ENCODE measurements at places on chromosomes 4 and X.

GRCh38 chrX:138865093-138865649 is 153.7 kb upstream of the FGF13 start:
- DNase-seq = no peak

- DNase-seq = no peak
Observed at GRCh38 chrX:35819241-35819640, 21.1 kb downstream of the MAGEB16 start.

GRCh38 chr4:128338634-128339355 is 51.2 kb upstream of the PGRMC2 start:
- no peak for DNase-seq

- DNase-seq = no peak
Observed at GRCh38 chrX:103758555-103758954, 18.1 kb upstream of the PLP1 start.

DNA sequence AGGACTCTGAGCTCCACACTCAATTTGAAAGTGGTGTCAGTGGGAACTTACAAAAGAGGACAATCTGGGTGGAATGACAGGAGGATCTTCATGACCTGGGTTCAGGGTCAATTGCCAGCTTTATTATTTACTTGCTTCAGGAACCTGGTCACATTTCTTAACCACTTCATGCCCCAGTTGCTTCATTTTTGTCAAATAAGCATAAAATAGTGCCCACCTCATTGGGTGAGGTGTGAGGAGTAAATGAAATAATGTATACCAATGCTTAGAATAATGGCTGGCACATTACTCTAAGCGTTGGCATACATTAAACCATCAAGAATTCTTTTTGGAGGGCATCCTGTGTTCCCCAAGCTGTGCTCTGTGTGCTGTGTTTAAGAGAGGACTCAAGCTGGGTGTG is 19.4 kb downstream of the VGLL1 start:
- DNase-seq = no peak

DNA sequence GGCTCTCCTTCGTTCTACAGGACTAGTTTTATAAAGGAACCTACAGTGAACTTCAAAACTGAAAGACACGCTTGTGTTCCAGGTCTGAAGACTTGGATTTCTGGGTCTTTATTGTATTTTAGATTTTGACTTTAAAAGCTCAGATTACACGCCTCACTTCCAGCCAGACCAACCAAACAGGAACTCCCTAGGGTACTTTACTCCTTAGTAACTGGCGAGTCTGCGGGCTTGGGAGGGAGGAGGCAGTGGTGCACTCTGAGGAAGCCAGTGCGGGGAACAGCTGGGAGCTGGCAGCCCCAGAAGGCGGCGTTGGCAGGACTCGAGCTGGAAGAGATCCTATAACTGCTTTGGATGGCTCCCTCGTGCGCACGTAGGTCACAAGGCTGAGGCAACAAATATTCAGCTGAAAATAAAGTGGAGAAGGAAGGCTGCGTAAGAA is 391 bp upstream of the PHKA1 start:
- DNase-seq = no peak

DNA sequence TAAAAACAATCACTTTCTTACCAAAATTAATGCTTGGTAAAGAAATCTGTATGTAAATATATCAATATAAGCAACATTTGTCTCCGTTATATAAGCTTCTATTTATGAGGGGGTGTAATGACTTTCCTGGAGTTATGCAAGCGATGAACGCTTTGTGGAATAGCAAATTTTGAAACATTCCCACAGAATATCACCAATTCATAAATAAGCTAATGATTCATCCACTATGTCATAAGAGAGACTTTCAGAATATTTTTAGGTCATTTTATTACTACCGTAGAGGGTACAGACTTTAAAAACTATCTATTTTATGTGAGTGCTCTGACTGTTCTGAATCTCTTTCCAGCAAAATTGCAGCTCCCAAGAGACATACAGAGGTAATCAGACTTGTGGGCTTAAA is 179.5 kb upstream of the FTHL17 start:
- no peak for DNase-seq

DNA sequence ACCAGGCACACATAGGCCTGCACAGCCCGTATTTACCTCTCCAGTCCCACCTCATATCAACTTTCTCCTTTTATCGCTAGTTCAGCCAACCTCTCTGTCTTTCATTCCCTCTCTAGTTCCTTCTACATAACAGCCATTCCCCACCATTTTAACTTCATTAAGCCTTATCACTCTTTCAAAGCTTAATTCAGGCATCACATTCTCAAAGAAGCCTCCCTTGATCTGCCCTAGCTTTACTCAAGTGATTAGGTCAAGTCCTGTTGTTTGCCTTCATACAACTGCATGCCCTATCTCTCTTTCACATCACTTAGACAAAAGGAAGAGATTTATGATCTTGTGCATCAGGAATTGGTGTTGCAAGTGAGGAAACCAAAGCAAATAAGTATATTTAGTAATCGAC is 74.2 kb downstream of the ALPK1 start:
- no peak for DNase-seq

DNA sequence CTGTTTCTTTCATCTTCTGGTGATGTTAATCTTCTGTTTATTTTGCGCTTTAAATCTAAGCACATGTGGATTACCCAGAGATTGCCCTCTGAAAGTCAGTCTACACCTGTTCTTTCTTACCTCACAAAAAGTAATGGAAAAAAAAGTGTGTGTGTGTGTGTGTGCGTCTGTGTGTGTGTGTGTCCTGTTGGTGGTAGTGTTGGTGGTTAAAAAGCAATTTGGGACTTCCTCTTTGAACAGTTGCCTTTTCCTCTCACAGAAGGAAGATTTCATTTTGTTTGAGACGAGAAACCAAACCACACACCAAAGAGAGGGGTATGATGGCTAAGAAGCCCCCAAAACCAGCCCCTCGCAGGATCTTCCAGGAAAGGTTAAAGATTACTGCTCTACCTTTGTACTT is at the start of gene STAP1:
STAP1 (plus strand) TSS at position 235 of the 400 bp plus-strand sequence; CDS start at position 318, 83 bp downstream.
- peak; percentile 63 for DNase-seq

DNA sequence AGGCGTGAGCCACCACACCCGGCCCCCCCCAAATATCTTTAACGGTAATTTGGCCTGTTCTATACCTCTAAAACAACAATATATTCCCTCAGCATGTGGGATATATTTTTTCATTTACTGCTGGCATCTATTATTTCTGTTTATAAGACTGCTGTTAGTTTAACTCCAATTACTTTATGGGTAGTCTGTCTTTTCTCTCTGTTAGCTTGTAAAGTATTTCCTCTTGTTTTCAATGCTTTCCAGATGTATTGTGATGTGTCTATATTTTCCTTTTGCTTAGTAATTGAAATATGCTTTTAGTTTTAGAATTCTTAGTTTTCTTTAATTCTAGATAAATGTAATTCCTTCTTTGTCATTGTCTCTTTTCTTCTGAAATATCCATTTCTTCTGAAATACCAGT is 445.8 kb downstream of the ANKRD50 start:
- no peak for DNase-seq

GRCh38 chr4:3393171-3393570 is 48.6 kb upstream of the HGFAC start:
- DNase-seq = no peak

DNA sequence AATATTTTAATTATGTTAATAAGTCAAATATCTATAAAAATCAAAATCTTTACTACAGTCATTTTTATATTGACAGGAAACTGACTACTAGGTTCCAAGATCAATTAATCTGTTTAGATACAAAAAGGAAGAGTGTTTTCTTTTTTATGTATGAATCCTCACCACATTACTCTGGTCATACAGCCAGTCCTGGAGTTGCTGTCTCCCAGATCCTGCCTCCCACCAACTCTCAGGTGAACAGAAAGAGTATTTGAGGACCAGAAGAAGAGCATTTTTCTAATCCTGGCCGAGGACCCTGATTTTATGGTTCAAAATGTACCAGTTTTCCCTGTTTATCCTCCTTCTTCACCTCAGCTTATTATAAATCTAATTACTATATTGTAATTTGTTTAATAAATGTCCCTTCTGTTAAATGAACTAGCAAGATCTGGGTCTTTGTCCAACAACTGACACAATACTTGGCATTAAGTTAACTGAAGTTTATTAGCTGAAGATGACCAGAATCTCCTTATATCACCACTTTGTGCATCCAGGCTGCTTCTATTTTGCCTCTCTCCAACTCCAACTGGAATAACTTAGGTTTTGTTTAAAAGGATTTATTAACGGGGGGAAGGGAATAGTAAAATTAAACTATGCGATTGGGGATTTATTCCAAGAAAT is 224.4 kb upstream of the PCDH7 start:
- DNase-seq = no peak

GRCh38 chrX:17939724-17940123 is 78.6 kb upstream of the RAI2 start:
- DNase-seq = no peak

GRCh38 chr4:84502955-84503373 is 3.9 kb upstream of the NKX6-1 start:
- DNase-seq = no peak

DNA sequence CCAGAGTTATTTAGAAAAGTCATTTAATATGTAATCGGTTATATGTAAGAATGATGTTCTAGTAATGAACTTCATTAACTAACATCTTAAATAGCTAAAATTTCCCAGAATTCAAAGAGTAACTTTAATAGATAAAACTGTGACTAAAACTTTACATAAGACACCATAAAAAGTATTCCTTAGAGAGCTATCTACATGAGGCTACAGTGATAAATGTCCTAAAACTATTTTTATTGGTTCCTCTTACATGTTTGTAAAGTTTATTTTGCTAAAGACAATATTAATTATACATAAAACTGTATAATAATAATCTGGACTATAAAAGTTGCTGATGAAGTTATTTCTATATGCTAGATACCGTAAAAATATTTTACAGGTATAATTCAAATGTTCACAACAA is 897.7 kb upstream of the EPHA5 start:
- no peak for DNase-seq

DNA sequence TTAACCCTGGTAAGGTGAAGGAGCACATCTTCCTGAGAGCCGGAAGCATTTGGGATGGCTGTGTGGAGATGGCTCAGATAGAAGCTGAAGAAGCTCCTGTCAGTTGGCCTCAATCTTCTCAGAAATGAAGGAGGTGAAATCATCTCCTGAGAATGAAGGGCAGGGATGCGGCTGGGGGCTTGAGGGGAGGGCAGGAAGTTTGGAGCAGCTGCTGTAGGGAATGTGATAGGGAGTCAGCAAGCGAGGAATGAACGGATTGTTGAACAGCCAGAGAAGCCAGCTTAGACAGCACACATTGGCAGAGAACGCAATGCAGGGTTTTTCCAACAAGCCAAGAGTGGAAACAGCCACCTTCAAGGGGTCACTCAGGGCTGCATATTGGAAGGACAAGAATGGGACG is 10.0 kb downstream of the KCNE5 start:
- no peak for DNase-seq

DNA sequence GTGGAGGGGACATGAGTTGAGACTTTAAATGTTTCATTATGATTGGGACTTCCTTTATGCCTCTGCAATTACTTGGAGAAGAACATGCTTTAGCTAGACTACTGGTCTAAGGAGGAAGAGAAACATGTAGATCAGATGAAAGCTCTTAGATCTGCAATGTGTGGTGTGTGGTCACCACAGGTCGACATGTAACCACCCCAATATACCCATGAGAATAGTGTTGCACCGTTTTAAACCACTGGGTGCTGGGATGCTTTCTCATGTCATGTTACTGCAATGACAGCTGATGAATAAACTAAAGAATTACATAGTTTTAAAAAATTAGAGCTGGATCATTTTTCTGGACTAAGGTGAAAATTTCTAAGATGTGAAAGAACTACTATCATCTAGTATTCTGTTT is 1039.7 kb downstream of the RAPGEF2 start:
- no peak for DNase-seq

GRCh38 chrX:107818900-107819521 is 6.7 kb upstream of the MID2 start:
- no peak for DNase-seq

All from activated naive CD4-positive, alpha-beta T cell treated with anti-CD3 and anti-CD28 coated beads, Interleukin-2, amount 10 ng/mL, durations not matched to agents 7 days and 5 days (primary cell).